Aorta (tissue), 5 donors: ENCODE measurements at places on chromosomes 12 and 14. TPM values are rescaled to one million over a fixed set of nuclear protein-coding genes. Genes with fewer than 3 reads are reported as not detected.

FRS2 gene
- 44.5 TPM for total RNA-seq

CLEC2A gene
- total RNA-seq, result not detected

RNASE7 gene
- total RNA-seq, result not detected

BTG1 gene
- total RNA-seq, result 81.0 TPM

WSCD2 gene
- 9.7 TPM for total RNA-seq

IPO4 gene
- total RNA-seq, result 29.3 TPM

NPAS3 gene
- total RNA-seq, result 4.3 TPM

MBD6 gene
- 77.4 TPM for total RNA-seq

ERGIC2 gene
- total RNA-seq, result 65.3 TPM

RPL10L gene
- not detected for total RNA-seq

SIX4 gene
- total RNA-seq, result 6.0 TPM

ITGB7 gene
- total RNA-seq, result 3.2 TPM

SDR9C7 gene
- total RNA-seq, result not detected

CEP128 gene
- total RNA-seq, result 6.0 TPM

SELPLG gene
- total RNA-seq, result 13.0 TPM
